T47D (cell line): ENCODE measurements at places on chromosomes 5 and 9.

DNA sequence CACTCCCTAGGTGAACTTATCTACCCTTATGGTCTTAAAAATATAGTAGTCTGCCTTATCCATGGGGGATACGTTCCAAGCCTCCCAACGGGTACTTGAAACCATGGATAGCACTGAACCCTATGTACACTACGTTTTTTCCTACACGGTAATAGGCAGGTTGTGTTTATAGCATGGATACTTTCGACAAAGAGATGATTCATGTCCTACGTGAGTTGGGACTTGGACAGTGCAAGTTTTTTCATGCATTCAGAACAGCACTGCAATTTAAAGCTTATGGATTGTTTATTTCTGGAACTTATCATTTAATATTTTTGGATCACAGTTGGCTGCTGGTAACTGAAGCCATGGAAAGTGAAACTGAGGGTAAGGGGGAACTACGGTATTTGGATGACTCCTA is 88.1 kb downstream of the CNTLN start:
- no peak for DNase-seq

DNA sequence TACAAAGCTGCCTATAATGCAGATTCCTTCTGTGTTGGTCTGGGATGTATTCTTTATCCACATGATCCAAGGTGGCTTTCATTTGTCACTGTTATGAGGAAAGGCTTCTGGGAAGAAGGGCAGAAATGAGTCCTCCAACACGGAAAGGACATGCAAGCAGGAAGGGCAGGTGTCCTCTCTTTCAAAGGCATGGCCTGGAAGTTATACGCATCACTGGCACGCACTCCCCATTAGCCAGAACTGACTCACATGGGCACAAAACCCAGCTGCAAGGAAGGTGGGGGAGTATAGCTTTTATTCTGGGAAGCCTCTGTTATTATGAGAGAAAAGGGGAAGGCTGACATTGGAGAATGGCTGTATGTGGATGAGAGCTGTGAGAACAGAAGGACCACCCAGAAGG is 141.3 kb upstream of the ZNF618 start:
- DNase-seq: no peak

GRCh38 chr9:121115466-121115865 is 40.7 kb downstream of the CNTRL start:
- DNase-seq: no peak

- no peak for DNase-seq
Observed at GRCh38 chr5:333945-334344, 12.4 kb downstream of the AHRR start.

GRCh38 chr9:128565578-128565977 is 13.2 kb downstream of the SPTAN1 start:
- DNase-seq: no peak

DNA sequence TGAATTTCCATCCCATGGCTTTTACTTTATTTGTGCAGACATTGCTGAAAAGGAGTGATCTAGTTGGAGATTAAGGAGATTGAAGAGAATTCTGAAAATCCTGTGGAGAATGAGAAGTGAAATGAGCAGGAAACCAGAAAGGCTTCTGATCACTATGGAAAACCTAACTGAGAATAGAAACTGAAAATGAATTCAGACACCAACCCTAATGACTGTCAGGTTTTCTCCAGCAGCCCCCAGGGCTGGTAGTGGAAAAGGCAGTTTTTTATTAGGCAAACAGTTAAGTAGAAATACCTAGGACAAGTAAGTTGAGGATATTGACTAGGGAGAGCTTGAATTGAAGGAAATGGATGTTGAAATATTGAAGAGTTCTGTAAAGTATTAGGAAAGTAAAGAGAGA is 14.7 kb upstream of the ARRDC3 start:
- DNase-seq: no peak

GRCh38 chr5:40879163-40879942 is 29.9 kb upstream of the C7 start:
- DNase-seq: peak; percentile 50

DNA sequence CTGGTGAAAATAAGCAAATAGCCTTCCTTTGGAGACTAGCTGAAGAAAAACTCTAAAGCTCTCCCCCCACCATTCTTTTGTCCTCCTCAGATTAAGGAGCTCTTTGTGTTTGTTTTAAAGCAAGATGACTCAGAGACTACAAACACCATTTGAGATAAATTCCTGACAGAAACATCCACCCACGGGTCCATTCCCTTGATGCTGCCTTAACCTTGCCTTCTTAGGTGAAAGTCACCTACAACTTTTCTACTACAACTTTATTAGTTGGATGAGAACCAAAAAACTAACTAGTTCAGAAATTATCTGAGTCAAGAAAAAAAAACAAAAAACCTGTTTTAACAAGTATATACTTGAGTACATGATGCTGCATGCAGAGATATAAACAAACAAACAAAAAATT is 831.1 kb downstream of the NR2F1-AS1 start:
- no peak for DNase-seq

DNA sequence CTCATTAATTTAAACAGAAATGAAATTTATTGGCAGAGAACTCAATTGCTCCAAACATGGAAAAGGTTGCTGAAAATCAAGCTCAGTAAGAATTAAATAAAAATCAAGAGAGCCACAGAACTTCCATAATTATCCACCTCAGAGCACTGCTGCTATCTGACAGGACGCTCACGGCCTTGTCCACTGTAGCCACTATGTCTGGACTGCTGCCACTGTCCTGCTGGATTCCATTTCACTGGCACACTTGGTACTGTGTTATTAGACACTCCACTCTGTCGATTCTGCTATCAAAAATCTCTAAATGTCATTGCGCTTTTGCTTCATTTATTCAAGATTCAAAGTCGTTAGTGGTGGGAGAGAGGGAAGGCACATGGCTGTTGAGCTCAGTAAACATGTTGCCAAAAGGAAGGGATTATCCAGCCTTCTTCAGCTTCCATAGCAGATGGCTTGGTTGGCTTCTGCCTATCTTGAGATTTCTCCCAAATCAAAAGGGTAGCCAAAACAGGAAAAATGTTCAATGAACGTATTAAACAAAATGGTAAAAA is 815.0 kb downstream of the CDH18 start:
- DNase-seq: no peak

DNA sequence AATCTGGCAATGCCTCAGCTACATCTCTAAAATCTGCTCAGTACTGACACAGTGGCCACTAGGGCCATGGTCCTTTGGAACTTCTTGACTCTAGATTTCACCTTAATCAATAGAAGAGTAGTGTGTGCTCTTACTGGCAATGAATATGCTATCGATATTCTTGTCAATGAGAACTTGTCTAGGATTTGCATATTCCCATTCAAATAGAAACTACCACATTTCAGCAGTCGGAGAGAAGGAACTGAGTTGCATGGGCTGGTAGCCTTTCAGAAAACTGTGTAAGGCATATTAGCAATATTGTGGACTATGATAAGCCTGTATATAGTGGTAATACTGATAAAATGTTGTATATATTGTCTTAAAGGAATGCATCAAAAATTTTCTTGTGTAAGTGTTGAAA is 45.3 kb upstream of the NAA35 start:
- DNase-seq: no peak

DNA sequence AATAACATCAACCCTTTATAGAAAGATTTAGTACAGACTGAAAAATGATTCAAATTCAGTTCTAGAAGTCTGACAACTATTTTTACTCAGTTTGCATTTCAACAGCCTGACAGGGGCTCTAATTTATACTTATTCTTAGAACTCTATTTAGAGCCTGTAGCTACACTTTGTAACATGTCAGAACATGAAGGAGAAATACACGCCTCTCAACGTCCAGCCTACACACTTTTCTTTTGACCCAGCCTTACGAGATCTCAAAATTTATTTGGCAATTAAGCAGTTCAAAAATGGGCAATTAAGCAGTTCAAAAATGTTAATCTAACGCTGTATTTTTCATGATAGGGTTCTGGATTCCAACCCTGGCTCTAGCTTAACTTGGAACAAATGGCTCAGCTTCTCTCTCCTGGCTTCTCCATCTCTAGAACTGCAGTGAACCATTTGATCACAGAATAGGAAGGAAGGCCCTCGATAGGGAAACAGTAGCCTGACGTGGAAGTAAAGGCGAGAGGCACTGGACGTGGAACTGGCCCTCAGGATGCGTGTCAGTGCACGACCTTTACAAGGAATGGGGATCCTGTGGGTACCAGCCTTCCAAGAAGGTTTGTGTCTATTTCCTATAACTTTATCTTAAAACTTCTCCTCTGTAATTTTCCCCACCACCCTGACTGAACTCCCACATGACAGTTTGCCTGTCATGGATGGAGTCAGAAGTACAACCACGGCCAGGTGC is 66.4 kb downstream of the PRRT1B start:
- no peak for DNase-seq

DNA sequence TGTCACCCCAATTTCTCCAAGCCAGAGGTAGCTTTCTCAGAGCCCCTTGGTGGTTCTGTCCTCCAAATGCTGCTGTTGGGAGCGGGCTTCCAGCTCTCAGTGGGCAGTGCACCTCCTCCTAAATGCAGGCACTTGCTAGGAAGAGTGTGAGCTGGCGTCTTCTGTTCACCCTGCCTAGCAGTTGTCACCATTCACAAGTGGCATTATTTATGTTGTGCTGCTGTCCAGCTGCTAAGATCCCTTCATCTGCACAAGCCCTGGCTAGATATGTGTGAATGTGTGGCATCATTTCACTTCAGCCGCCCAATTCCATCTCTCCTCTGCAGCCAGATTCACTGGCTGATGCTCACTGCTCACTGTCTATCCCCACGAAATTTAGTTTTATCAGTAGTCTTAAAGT is 43.7 kb downstream of the SLC36A1 start:
- DNase-seq: no peak

DNA sequence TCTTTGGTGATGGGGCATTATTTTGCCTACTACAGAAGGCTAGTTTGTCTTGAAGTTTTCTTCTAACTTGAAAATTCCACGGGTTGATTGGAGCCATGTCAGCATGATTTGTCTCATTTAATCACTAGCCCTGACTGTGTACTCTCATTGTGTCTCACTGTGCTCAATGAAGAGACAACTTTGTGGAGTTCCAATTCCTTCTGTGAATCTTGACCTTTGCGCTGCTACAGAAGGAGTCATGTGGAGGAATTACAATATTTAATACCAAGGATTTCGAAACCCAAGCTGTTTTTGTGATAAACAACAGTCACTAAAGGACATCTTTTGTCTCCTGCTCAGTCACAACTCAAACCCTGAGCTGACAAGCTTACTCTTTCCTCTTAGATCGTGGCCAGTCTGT is 98.6 kb upstream of the ACTBL2 start:
- no peak for DNase-seq

- peak; percentile 81 for DNase-seq
Observed at GRCh38 chr5:107930891-107931290, 260.2 kb upstream of the EFNA5 start.

GRCh38 chr5:176803068-176803942 is 7.1 kb upstream of the UNC5A start:
- DNase-seq: no peak

- peak; percentile 45 for DNase-seq
Observed at GRCh38 chr5:155726267-155726666, 600.7 kb upstream of the SGCD start.

GRCh38 chr5:9207817-9208418 is 338.0 kb downstream of the SEMA5A start:
- peak; percentile 68 for DNase-seq

DNA sequence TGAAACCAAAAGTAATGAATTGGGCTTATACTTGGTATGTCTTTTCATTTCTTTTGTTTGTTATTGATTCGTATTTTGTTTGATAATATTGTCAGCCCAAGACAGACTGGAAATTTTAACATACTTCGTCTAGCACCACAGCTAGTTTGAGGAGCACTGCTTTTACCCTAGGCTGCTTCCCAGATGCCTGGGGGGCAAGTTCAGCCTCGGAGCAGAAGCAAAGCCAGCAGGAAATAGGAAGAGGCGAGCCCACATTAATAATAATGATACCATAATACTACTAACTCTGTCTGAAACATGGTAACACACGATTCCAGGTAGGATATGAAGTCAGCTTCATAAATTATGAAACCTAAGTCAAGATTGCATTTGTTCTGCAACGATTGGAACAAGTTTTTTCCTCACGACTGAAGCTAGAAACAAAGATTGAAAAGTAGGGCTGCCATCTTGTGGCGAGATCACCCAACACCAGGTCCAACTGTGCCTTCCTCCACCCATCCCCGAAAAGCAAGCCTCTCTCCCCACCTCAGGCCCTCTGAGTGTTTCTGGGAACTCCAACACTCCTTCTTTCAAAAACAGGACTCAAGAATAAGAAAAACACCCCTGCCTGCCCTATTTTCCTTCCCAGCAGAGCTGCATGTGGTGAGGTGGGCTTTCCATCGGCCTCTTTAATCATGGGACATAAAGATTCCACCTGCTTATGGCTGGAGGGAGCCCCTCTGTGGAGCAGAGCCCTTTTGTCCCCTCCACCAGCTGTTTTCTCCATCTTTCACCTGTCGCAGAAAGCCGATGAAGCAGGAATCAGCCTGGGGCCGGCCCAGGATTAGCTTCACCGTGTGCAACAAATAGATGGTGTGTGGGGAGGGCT is 236.4 kb downstream of the CAAP1 start:
- DNase-seq: peak; percentile 46

GRCh38 chr9:4579001-4579400 is 83.1 kb upstream of the PLPP6 start:
- DNase-seq: no peak

GRCh38 chr9:3035579-3036332 is 191.9 kb upstream of the PUM3 start:
- DNase-seq: no peak

DNA sequence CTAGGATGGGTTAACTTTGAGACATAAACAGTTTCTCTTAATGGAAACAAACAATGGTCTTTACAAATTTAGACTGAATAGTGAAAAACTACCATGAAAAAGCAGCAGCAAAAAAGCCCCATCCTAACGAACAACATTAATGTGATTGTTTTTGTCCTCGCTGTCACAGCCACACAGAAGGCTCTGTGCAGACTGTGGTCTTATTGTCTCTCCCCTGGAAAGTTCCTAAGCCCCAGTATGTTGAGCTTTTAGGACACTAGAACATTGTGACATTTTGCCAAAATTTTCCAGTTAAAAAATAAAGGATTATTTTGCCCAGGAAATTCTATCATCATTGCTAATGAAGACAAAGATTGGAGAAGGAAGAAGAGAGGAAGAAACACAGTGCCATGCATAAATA is 12.6 kb upstream of the SOWAHA start:
- no peak for DNase-seq

DNA sequence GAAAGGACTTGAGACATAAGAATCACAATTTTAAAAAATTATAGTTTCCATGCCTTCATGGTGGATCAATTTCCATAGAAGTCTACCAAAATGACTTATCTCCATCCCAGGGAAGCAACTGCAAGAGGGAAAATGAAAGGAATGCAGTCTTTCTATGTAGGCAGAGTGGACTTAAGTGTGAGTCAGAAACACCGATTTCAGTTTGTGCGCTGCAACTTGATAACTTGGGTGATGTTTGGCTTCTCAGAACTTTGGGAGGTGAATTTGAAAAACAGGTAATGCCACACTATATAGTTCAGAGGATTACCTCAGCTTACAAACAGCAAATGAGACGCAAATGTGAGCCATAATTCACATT is 708 bp upstream of the CSNK1G3 start:
- no peak for DNase-seq

DNA sequence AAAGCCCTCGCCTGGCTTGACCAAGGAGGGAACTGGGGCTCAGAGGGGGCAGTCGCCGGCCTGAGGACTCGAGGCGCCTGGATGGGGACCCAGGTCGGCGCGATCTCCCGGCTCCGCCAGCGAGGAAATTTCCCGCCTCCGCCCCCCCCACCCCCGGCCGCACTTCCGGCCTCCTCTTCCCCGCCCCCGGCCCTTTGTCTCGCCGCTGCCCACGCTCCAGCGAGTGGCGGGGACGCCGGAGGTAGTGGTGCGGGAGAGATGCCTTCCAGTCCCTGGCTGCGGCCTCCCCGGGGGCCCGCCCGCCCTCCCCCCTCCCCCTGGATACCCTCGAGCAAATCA is 448 bp upstream of the GPRIN1 start:
- no peak for DNase-seq
